DMS 273 treated with DMSO at 0.1 percent for 48 hours (cell line): ENCODE measurements at places on chromosomes 3 and 15.

- peak; percentile 39 for DNase-seq
Observed at GRCh38 chr3:187183210-187183862, 13.9 kb upstream of the RTP1 start.

DNA sequence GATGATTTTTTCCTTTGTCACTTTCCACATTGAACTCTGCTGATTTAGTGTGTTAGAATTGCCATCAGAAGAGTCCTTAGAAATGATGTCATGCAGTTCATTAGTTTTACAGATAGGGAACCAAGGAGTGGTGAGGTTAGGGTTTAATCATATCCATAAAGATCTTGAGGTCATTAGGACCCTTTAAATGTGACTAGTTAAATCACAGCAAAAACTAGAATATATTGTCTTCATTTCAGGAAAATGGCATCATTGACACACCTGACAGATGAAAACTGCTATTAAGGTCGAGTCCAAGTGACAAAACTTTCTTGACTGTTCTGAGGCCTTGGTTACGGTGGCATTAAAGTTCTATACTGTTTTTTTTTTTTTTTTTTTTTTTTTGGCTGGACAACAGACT, 50.5 kb downstream of the MBNL1 start:
- no peak for DNase-seq

DNA sequence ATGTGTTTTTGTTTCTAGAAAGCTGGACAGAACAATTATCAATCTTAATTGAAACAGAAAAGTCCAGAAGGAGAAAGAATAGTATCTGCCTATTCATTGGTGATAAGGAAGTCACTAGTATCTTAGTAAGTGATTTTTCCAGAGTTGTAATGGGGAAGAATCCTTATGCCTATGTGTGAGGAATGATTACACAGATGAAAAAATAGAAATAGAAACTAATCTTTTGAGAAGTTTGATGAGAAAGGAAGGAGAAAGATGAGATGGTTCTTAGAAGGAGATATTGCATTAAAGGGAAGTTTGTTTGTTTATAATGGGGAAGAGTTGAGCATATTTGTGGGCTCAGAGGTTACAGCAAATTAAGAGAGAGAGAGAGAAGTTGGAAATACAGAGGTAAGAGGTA, 42.7 kb upstream of the CBLB start:
- no peak for DNase-seq

DNA sequence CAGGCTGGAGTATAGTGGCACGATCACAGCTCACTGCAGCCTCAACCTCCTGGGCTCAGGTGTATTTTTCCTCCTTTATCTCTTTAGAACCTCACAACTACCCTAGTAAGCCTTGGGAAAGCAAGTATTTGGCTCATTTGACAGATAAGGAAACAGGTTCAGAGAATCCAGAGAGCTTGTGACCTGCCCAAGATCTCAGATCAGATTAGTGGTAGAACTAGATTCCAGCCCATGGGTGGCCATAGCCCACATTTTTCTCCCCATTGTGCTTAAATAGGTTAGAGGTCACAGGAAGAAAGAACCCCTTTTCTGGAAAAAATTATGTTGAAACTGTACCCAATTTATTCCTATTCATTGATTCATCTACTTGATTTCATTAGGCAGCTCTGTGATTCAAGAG, 64.3 kb downstream of the TSC22D2 start:
- no peak for DNase-seq

- no peak for DNase-seq
Observed at GRCh38 chr3:155370764-155371503, 77.5 kb upstream of the STRIT1 start.
